ENCODE measurements at places on chromosomes 7 and 10. TPM values are rescaled to one million over a fixed set of nuclear protein-coding genes. Genes with fewer than 3 reads are reported as not detected.

TEX47 gene
- not detected for total RNA-seq

OR2A7 gene
- 6.0 TPM for total RNA-seq

SNX10 gene
- 9.8 TPM for total RNA-seq

PTPRZ1 gene
- 0.28 TPM for total RNA-seq

BAIAP2L1 gene
- total RNA-seq: 89.4 TPM

ACSM6 gene
- total RNA-seq: not detected

OR2A42 gene
- total RNA-seq: not detected

VCL gene
- total RNA-seq: 225 TPM

ANKRD61 gene
- total RNA-seq: not detected

COL13A1 gene
- total RNA-seq: 0.73 TPM

LIPN gene
- not detected for total RNA-seq

KAZALD1 gene
- total RNA-seq: 21.2 TPM

LMOD2 gene
- total RNA-seq: not detected

GRCh38 chr7:82382276-82382675 lies 61.3 kb downstream of the CACNA2D1 start:
- DNase-seq: no peak

GRCh38 chr10:3056280-3057037 lies 10.9 kb upstream of the PFKP start:
- no peak for DNase-seq

DNA sequence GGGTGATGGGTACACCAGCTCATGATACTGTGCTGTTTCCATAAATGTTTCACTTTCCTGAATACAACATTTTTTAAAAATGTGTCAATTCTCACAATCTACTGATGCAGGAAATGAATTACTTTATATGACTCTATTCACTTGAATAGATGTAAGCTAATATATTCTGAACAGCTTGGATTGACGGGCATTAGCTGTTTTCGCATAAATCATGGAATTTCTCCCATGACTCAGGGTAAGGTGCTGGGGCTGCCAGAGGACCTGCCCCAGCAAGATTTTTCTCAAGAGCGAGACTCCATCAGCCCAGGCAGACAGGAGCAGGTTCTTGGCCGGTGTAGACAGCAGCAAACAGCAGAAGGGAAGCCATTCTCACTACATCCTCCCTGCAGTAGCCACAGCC lies 107.1 kb downstream of the PFKFB3 start:
- no peak for DNase-seq

- no peak for DNase-seq
Measured at GRCh38 chr7:158614700-158615099, 27.1 kb upstream of the PTPRN2 start.

- no peak for DNase-seq
Measured at GRCh38 chr7:46035166-46035565, 114.1 kb upstream of the IGFBP3 start.

- DNase-seq: no peak
Measured at GRCh38 chr10:132967540-132967939, 25.2 kb upstream of the CFAP46 start.

DNA sequence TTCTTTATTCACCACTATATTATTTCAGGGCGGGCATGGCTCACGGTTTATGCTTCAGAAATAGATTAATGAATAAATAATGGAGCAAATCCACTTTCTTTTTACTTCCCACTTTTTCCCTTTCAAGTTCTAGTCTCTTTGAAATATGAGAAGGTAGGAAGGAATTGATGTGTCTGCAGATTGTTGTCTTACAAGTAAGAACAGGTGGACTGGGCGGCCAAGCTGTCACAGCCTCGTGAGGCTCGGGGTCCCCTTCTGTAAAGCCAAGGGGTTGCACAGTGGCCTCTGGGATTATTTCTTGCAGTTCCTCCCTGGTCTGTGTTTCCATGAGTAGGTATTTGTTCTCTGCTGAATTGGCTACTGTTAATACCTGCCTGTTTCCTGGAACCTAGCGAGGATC lies 11.2 kb downstream of the VWA2 start:
- DNase-seq: no peak

DNA sequence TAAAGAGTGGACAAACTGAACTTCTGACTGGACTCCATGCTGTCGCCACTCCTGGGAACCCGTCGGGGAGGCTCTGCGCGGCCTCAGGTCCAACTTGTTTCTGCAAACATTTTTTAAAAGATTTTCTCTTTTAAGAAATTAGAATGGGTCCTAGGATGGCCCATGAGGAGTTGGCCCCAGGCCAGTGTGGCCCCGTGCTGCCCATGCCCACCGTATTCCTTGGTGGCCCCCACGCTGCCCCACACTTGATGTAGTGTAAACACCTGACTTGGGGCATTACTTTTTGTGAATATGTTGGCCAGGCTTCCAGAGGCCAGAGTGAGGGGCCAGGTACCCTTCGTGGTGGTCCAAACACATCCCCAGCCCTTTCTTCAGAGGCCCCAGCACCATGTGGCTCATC lies 19.3 kb downstream of the ZNF316 start:
- no peak for DNase-seq

- DNase-seq: no peak
Measured at GRCh38 chr10:44164251-44164956, 220.5 kb downstream of the CXCL12 start.

DNA sequence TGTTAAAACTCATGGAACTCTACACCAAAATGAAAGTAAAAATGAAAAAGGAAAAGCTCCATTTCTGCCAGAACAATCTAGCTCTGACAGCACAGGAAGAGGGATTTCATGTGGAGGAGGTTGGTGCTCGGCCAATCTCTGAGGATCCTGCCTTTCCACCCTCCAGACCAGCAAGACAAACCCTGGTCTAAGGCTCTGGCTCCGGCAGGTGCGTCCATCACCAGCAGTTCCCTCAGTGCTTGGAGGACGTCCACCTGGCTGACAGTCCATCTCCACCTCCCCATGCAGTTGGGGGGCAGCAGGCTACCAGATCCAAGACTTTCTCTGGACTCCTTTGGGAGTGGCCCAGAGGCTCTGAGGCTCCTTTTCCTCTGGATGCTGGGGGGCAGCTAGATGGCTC lies 25.0 kb upstream of the LOXL4 start:
- DNase-seq: no peak

DNA sequence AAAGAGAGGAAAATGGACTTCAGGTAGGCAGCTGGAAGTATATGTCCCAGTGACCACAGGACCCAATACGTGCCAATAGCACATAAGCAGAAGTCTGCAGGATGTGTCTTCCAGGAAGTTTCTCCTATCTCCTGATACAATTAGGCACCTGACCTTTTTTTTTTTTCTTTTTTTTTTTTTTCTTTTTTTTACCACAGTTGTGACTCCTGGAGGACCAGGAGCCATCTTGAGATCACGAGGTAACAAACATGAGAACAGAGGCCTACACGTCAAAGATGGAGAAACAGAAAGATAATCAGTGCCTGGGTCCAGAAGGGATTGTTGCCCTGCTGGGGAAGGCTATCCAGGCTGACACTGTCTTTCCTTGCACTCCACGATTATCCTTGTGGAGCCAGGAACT lies 312.4 kb upstream of the NEBL start:
- DNase-seq: no peak

- no peak for DNase-seq
Measured at GRCh38 chr7:142300689-142301088, 42.8 kb upstream of the PRSS58 start.

DNA sequence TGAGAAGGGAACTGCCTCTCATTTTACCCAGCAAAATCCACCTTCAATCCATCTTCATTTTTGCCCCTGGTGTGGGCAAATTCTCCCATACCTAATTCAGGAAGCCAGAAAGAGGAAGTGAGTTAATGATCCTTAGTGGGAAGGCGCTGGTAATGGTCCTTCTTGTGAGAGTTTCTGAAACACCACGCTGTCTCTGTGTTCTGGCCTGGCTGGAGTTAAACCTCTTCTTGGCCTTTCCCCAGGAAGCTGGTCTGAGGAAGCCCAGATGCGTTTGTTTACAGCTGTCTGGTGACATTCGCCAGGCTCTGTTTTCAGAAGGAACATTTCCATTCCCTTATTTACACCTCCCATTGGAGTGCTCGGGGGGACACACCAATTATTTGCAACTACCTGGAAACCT lies 24.3 kb downstream of the HTRA1 start:
- no peak for DNase-seq

- DNase-seq: peak; percentile 76
Measured at GRCh38 chr7:105649727-105650381, 68.6 kb upstream of the EFCAB10 start.

DNA sequence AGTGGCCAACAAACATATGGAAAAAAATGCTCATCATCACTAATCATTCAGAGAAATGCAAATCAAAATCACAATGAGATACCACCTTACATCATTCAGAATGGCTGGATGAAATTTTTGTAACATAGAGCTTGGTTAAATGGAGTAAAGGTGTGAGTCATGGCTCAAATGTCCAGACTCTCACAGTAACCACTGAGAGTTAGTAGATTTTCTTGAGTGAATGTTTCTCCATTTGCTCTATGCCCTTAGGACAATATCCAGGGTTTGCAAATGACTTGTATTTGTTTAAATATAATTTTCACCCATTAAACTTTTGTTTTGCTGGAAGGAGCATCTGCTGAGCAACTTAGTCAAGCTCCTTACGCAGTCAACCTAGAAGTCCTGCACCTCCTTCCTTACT lies 967.2 kb downstream of the XPNPEP1 start:
- DNase-seq: no peak

- no peak for DNase-seq
Measured at GRCh38 chr7:134191876-134192275, 64.7 kb downstream of the LRGUK start.

GRCh38 chr10:118497227-118497626 lies 98.2 kb downstream of the PRLHR start:
- DNase-seq: no peak

- DNase-seq: no peak
Measured at GRCh38 chr7:133827707-133828623, 299.2 kb upstream of the LRGUK start.

DNA sequence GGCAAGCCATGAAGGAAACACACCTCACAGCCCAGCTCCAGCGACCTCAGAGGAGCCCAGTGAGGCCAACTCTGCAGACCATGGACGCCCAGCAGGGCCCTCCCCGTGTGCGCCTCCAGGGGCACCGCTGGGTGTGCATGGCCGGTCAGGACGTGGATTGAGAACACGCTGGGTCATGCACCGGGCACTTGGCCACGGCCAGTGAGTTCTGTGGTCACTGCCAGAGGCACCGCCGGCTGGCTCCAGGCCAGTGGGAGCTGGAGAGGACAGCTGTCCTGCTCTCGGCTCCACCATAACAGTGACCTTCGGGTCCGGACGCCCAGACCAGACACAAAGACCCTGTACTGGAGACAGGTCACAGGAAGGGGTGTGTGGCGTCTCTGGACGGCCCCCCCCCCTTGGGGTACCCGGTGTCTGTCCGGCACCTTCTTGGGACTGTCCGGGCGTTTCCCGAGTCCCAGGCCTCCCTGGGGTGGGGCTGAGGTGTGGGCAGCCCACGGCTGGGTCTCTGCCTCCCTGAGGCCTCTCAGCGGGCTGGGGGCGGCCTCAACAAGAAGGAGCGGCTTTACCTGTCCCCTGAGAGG lies 50.4 kb upstream of the NKX6-2 start:
- peak; percentile 15 for DNase-seq
